Neuronal stem cell (in vitro differentiated cells): ENCODE measurements at places on chromosomes 6 and 20.
A peak's percentile ranks its signal among the peaks of the same experiment; 100 is the strongest.

GRCh38 chr6:145601397-145601796 lies 133.9 kb downstream of the EPM2A start:
- DNase-seq: no peak

DNA sequence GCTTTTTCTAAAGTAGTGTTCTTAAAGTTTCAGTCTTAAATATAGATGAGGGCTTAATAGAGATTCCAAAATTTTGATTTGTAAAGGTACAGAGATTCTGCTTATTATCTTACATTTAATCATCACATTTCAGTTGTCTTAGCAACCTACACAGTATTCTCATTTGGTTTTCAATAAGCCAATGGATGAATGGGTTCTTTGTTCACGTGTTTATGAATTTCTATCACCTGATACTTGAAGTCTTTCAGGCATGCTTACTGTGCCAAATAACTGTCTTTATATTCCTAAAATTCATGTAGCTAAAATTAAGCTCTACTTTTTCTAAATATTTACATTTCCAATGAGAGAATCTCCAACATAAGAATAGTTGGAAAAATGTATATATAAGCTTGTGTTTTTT lies 152.7 kb downstream of the EYA4 start:
- DNase-seq: no peak

GRCh38 chr6:38479331-38479730 lies 160.4 kb downstream of the BTBD9 start:
- no peak for DNase-seq

DNA sequence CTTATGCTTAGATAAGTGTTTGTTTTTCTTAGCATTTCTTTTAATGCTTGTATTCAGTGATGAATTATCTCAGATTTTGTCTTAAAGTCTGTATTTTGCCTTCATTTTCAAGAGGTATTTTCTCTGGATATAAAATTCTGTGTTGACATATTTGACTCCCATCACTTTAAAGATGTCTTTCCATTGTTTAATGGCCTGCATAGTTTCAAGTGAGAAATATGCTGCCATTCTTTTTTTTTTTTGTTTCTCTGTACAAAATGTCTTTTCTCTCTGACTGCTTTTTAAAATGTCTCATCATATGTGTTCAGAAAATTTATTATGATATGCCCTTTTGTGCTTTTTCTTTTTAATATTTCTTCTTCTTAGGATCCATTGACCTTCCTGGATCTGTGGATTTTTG lies 578.0 kb upstream of the NOX3 start:
- no peak for DNase-seq

- DNase-seq: no peak
Measured at GRCh38 chr6:22600059-22600458, 30.7 kb downstream of the HDGFL1 start.

DNA sequence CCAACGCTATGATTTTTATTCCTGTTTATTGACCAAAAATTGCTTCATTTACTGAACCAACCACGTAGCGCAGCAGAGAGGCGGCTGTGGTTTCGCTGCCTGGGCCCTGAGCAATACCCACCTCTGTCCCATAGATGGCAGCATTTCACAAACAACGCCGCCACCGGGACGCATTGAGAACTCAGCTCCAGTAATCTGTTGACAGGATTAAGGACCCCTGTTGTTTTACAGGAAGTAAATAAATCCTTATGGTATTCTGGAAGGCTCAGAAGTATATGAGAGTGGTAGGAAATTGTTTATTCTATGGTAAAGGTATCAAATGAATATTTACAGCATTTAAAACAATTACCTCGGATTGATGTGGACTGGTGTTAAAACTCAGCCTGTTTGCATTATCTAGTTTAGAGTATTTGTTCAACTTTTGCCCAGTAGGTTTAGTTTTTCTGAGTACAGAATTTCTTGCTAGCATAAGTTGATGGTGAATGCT lies 547.9 kb upstream of the SLC35B3 start:
- peak; percentile 79 for DNase-seq

GRCh38 chr20:37297066-37297736 lies 7.7 kb downstream of the MANBAL start:
- DNase-seq: no peak

- DNase-seq: peak; percentile 30
Measured at GRCh38 chr6:41278699-41279405, 7.6 kb downstream of the TREM1 start.

DNA sequence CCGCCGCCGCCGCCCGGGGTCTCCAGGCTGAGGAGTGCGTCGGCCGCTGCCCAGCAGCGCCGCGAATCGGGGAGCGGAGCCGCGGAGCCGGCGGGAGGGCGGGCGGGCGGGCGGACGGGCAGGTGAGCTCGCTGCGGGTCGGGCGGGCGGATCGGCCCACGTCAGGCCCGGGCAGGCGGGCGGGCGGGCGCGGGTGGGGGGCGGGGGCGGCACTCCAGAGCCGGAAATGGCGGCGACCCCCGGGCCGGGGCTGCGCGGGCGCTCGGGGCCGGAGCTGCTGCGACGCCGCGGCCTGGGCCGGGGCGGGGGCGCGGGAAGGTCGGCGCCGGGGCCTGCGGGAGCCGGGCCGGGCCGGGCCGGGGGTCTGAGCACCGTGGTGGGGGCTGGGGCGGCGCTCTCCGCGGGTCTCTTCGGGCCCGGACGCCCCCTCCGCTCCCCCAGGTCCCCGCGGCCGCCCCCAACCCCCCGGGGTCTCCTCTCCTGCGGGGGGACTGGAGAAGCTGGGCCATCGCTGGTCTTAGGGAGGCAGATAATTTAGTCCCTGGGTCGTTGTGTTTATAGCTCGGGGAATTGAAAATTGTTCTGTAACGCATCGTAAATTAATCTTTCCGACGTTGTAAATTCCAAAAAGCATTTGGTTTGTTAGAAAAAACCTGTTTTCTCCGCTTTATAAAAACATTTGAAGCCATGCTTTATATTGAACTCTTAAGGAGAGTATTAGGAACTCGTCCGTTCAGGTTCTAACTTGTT lies 451 bp downstream of the DNAJC5 start:
- DNase-seq: no peak

DNA sequence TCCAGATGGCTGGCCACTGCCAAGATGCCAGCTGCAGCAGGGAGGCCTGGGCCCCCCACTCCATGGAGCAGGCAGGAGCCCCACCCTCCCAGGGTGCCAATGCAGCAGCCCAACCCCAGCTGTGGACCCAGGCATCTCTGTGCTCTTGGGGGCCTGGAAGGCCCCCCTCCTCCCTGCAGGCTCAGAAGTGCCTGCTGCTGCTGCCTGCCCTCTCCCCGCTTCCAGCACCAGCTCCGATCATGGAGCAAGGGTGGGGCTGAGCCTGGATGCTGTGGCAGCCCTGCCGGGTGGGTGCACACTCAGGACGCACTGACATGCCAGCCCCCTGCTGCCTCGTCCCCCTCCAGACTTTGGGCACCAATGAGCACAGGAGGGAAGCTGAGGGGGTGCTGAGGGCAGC lies 14.8 kb upstream of the ABCC10 start:
- DNase-seq: no peak

- DNase-seq: no peak
Measured at GRCh38 chr6:30913721-30914075, 340 bp upstream of the VARS2 start.

DNA sequence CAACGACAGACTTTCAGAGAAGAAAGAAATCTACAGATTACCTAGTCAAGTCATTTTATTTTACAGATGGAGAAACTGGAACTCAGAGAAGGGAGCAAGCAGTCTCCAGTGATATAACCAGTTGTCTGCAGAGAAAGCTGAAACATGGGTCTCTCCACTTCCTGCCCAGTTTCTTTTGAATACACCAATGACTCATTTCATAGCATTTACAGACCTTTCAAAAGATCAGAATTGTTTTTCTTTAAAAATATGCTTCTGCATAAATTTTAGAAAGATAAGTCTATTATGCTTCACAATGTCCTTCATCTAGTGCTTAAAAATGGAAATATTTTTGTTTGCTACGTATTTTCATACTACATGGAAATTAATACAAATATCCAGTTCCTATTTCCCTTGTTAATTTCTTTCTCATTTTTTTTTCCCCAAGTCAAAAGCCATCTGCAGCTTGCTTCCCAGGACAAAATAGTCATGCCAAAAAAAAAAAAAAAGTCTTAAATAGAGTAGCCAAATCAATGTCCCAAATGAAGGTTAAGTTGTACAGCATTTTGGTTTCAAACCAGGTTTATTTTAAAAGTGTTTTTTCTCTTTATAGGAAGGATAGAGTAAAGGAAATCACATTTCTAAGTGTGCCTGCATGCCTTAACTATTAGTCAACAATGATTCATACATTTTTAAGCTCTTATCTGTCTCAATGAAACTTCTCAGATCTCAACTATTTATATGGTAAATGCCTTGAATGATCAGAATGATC lies 36.9 kb downstream of the ARHGAP18 start:
- no peak for DNase-seq

DNA sequence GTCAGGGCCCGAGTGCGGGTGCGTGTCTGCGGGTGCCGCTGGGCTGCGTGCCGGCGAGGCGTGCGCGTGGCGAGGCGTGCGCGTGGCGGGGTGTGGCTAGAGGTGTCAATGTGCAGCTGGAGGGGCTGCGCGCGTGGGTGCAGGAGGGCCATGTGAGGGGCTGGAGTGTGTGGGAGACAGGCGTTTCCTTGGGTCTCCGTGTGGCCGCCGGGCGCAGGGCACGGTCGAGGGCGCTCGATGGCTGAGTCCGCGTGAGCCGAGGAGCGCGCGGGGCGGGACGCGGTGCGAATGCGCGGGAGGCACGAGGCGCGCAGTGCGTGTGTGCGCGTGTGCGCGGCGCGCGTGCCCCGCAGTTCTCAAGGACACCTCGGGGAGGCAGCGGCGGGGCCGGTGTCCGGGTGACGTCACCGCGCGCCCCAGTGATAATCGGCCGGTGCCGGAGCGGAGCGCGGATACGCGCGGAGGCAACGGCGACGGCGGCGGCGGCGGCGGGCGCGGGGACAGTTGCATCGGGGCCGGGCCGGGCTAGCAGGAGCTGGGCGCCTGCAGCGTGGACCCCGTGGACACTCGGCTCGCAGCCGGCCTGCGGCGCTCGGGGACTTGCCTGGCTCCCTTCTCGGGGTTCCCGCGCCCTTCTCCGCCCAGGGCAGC lies 38.7 kb downstream of the YTHDF1 start:
- DNase-seq: peak; percentile 50

DNA sequence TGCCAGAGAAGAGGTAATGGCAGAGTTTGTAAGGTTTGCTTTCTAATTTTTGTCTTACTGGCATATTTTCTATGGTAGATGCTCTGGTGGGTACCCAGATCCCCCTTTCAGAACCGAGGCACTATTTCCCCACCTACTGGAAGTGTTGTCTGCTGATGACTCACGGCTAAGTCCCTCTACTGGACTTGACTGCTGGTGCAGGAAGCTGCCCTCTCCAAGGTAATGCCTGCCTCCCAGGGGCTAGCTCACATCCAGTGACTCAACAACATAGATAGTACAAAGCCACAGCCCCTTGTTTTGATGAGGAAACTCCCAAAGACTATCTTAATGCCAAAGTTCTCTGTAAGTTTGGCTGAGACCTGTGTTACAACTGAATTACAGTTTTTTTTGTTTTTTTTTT lies 285.4 kb upstream of the FLRT3 start:
- no peak for DNase-seq

GRCh38 chr6:42873313-42873712 lies 6.1 kb upstream of the RPL7L1 start:
- DNase-seq: no peak
